ENCODE measurements at places on chromosomes 2 and 18.

DNA sequence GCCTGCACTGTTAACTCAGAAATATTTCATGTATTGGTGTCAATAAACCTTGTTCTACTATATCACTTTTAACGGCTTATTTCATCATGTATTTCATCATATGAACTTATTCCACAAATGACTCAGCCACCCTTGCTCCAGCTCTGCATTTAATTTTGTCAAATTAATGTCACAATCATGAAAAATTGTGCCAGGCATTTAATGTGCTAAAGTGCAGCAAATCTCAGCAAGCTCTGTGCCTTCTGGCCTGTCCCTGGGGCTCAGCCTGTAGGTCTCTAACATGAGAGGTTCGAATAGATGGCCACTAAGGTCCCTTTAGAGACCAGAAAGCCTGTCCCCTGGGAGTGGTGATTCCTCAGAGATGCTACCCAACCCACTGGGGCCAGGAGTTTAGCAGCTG is 28.6 kb downstream of the BOD1L2 start:
- no peak for DNase-seq

DNA sequence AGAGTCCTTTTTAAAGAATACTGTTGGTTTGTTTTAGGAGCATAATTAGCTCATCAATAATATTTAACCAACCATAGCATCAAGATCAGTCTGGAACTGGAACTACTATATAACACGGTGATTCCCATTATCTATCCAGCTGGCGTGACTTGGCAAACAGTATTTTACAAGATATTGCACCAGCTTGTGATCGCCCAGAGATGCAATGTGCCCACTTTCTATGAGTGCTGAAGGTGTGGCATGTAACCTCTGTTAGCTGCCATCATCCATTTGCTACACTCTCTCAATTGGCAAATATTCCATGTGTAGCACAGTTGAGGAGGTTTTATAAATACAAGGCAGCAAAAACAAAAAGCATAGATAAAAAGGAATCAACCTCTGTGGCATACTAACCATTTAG is 64.9 kb downstream of the FIGN start:
- no peak for DNase-seq

DNA sequence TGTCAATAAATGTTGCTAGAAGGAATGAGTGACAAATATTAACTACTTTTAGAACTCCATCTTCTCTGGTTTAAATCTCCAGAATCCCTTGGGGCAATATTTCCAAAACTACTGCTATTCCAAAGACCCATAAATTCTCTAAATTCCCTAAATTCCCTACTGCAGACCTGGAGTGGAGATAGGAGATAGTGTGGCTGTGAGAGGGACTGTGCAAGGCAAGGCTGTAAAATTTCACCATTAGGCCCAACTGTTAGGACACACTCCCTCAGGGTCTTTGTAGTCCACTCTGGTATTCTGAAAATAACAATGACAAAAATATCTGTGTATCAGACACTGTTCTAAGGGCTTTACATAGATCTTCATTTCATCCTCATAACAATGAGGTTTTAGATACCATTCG is 67.9 kb downstream of the MYL12B start:
- DNase-seq = no peak

GRCh38 chr2:219713110-219713509 is 85.7 kb downstream of the SLC4A3 start:
- DNase-seq = no peak

GRCh38 chr18:61466736-61467135 is 133.5 kb downstream of the CDH20 start:
- no peak for DNase-seq

DNA sequence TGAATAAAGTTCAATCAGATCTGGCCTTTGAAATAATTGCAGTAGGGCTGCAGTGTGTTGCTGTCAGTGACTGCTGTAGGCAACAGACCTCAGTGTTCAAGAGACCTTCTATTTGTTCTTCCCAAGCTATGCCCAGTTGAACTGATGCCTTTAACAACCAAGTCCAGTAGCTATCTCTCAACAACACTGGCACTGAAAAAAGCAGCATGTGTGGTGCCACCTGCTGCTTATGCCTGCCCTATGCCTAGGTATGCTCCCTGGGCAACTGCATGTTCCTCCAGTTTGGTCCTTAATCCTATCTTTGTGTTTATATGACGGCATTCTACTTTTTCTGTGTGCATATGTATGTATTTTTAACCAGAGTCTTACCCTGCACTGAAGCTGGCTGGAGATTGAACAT is 523.9 kb upstream of the MEX3C start:
- no peak for DNase-seq

DNA sequence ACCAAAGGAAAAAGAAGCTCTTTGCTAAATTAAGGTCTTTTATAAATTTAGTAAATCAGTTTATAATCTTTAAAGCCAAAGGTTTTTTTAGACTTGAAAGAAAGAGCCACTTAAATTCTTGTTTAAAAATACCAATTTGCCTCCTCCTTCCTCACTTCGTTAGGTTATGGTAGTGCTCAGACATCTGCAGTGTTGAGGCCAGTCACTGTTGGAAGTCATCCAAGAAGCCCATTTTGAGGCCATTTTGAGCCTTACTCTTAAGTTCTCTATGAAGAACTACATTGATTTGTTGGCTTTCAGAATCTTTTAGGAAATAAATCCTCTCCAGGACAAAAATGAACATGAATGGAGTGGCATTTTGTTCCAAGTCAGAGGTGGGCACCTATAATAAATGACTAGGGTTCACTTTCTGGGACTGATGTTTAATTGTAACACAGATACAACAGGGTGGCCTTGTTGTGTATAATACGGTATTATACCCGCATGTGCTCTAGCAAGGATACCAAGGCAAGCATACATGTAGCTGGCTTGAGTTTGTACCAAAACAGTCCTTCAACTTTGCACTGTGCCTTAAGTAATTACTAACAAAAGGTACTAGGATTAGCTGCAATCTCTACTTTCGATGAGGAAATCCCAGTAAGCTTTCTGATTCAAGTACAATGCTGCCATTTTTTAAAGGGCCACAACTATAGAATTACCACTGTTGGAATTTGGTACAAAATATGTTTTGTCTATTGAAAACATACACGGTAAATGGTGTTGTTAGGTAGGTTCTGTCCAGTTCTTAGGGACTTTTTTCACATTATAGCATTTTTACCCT is 22.8 kb downstream of the SLC66A3 start:
- no peak for DNase-seq

DNA sequence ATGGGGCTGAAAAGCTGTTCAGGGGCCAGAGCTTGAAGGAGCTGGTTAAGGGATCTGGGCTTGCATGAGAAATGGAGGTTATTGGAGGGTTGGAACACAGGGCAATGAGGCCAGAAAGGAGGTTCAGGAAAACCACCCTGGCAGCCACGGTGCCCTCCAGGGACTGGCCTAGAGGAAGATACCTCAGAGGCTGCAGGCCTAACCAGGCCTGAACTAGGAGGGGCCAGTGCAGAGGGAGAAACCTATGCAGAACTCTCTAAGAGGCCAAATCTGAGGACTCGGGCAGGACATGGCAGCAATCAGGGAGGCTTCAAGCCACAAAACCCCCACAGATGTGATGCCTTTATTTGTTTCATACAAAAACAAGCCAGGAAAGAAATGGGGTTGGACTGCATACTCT is 66.8 kb downstream of the BIN1 start:
- no peak for DNase-seq

DNA sequence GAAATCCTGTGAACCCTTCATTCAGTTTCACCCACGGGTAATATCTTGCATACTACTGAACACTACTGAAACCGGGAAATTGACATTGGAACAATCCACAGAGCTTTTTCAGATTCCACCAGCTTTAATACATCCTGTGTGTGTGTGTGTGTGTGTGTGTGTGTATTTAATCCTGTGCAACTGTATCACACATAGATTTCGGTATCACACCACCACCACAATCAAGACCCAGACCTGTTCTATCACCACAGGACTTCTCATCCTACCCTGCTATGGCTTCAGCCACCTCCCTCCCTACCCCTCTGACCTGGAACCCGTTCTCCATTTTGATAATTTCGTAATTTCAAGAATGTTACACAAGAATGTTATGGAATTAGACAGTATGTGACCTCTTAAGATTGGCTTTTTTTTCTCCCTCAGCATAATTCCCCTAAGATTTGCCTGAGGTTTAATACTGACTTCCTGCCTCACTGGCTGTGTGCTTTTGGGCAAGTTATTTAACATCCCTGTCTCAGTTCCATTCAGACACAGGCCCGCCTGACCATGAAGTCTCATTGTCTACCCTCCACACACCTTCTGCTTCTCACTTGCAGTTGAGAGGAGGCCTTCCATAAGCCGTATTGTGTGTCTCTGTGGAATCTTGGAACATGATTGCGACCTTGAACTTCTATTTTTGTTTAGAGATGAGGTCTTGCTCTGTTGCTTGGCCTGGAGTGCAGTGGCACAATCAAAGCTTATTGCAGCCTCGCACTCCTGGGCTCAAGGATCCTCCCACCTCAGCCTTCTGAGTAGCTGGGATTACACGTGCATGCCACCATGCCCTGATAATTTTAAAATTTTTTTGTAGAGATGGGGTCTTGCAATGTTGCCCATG is 14.4 kb upstream of the TMEM131 start:
- no peak for DNase-seq

GRCh38 chr2:135132314-135132713 is 80.2 kb downstream of the RAB3GAP1 start:
- DNase-seq = no peak

DNA sequence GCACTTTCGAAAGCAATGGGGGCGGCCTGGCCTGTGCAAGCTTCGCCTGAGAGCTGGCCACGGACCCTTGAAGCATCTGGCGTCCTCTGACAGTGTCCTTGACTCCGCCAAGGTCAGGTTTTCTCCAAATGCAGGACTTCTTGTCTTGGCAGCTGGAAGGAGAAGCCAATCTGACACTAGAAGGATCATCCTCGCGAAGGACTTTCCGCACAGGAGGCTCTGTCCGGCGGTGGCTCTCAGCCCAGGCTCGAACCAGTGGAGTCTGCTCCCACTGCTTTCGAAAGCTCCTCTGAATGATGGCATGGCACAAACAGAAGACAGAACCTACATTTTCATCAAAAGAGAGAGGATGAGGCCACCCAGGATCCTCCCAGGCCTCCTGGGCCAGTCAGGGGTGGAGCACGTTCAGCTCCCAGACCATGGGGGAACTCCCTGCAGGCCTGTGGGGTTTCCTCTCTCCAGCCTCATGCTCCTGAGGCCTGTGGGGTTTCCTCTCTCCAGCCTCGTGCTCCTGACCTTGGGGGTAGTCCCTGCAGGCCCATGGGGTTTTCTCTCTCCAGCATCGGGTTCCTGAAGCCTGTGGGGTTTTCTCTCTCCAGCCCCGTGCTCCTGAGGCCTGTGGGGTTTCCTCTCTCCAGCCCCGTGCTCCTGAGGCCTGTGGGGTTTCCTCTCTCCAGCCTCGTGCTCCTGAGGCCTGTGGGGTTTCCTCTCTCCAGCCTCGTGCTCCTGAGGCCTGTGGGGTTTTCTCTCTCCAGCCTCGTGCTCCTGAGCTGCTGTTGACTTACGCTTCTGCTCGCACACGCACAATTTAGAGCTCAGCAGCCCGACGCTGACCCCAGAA is 396.5 kb upstream of the SALL3 start:
- no peak for DNase-seq

DNA sequence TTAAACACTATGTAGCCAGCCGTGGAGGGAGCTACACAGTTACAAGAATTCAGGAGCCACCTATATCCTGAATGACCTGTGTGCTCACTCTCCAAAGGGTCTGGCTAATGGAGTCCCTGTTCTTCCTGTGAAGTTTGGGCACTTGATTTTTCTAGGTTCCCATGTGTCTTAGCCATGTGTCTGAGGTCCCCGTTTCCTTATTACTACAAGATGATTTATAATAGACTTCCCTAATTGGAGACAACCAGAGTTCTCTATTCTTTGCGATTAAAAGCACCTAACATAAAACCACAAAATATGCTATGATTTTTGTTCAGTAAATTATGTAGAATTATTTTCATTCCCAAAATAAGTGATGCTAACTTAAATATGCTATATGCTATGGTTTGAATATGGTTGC is 83.4 kb downstream of the PDK1 start:
- DNase-seq = no peak

GRCh38 chr18:59501920-59502273 is 142.8 kb upstream of the LMAN1 start:
- DNase-seq = no peak

- no peak for DNase-seq
Observed at GRCh38 chr18:36757991-36758390, 70.8 kb downstream of the TPGS2 start.

GRCh38 chr2:74010087-74010541 is 25.4 kb downstream of the TET3 start:
- no peak for DNase-seq

DNA sequence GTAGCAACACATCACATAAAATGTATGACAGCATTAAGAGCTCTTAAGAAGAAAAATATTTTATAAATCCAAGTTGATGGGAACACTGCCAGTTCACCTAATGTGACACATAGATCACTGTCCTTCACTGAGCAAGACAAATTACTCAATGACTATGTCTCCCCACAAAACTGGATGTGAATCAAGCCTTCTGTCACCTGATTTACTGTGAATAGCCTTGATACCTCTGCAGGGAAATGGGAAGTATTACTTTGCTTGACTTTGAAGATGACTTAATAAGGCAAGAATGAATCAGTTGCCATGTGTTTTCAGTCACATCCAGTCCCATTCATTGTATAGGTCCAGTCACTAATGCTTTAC is 94.6 kb downstream of the NYAP2 start:
- DNase-seq = no peak

GRCh38 chr18:79965119-79965902 is 868 bp downstream of the HSBP1L1 start:
- no peak for DNase-seq

- no peak for DNase-seq
Observed at GRCh38 chr18:4870177-4870773, 326.8 kb downstream of the AKAIN1 start.

DNA sequence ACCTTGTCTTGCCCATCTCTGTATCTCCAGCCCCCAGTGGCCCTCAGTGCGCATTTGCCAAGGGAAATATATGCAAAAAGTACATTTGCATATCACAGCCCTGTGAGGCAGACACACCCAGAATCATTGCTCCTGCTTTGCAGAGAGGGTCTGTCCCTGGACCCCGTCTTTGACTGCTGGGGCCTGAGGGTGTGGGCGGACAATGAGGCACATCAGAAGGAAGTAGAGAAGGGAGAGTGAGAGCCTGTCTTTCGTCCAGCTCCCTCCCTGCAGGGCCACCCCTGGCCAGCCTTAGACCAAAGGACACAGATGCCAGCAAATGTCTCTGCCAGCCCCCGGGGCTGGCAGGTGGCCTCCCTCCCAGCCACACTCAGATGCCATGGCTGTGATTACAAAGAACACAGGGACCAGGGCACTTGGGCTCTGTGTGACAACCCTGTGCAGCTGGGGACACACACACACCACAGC is 516.2 kb upstream of the MYT1L start:
- DNase-seq = no peak

GRCh38 chr2:150476809-150477302 is 10.6 kb downstream of the RND3 start:
- no peak for DNase-seq

DNA sequence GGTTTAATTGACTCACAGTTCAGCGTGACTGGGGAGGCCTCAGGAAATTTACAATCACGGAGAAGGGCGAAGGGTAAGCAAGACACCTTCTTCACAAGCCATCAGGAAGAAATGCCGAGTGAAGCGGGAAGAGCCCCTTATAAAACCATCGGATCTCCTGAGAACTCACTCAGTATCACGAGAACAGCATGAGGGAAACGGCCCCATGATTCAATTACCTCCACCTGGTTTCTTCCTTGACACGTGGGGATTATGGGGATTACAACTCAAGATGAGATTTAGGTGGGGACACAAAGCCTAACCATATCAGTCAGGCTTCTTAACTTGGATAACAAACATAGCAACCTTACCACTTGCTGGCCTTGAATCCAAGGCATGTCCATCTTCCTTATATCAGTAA is 289.0 kb upstream of the STON1 start:
- DNase-seq = no peak

Measured in activated CD8-positive, alpha-beta memory T cell treated with anti-CD3 and anti-CD28 coated beads for 4 hours (primary cell).